ENCODE measurements at places on chromosomes 2 and 18.

DNA sequence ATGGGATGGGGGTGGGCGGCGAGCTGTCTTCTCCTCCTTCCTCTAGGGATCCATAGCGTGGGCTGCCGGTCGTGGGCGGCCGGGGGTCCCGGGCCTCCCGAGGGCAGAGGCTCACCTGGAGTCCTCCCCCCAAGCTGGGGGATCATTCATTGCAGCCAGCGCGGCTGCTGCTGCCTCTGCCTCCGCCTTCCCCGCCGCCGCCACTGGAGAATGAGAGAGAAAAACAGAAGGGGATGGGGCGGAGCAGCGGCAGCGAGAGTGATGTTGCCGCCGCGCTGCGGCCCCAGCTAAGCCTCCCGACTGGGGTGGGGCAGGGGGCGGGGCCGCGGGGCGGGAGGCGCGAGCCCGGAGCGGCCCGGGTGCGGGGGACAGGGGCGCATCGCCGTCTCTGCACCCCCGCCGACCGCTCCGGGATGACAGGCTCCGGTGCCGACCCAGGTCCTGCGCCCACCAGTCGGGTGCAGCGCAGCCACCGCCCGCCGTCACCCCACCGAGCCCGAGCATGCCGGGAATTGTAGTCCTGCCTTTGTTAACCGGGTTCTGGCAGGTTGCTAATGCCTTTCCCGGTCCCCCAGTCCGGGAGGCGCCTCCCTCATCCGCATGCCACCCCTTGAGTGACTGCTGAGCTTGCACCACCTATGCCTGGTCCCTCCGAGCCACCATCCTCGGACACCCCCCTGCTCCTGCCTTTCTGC is at the start of gene KIF3C:
Gene KIF3C (minus strand): TSS at position 225 of the 695 bp plus-strand sequence. CDS start 580 bp downstream, outside the sequence.
- peak; percentile 61 for DNase-seq

- DNase-seq: no peak
Observed at GRCh38 chr2:96564563-96564962, 28.0 kb downstream of the ARID5A start.

DNA sequence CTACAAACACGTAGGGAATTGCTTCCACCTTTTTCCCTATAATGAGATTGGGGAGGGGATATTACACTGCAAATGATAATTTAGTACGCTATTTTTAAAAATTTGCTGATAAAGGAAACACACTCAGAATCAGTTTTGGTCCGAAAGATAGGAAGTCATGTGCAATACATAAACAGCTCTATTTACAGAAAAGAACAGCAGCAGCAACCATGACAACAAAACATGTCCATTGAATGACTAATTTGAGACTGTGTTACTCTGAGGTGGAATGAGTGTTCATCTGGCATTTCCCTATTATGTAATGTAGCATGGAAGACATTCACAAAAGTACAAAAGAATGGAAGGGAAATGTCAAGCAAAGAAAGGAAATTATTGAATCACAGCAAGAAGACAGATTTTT is 337.2 kb downstream of the NBAS start:
- DNase-seq: no peak

DNA sequence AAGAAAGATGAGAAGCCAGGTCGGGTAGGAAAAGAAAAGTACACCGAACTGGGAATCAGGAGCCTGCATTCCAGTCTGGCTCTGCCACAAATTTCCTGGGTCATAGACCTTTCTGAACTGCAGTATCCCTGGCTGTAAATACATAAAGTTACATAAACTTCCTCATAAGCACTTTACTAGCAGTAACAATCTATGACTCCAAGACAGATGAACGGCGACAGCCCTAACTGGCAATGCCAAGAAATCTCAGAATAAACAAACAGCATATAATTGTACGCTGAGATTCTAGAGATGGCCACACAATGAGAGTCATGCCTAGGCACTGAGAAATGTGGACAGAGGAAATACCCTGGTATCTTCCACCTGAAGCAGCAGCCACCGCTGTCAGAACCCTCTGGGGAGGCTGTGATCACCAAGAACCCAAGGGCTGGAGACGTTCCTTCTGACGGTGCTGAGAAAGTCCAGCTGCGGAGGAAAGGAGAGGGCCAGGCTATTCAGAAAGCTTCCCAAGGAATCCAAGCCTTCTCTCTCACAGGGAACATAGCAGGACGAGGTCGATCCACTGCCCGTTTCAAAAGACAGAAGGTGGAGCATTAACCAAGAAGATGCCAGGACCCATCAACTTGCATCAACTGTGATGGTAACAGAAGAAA is 89.3 kb upstream of the SLC66A3 start:
- DNase-seq: no peak

DNA sequence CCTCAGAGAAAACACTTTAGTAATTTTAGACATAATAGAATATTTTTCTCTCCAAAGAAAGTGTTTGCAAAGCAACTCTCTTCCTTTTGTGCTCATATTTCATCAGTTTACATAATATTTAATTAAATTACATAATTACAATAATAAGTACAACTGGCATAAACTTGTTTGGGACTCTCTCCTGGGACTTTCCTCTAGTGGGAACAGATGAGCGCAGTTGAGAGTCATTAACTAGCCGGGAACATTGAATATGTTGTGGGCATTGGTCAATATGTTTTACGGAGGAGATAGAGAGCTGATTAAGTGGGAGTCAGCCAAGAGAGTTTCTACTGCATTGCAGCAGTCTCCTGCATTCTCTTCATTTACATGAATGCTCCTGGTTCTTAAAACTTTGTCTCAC is 607.7 kb downstream of the ARHGAP15 start:
- no peak for DNase-seq

DNA sequence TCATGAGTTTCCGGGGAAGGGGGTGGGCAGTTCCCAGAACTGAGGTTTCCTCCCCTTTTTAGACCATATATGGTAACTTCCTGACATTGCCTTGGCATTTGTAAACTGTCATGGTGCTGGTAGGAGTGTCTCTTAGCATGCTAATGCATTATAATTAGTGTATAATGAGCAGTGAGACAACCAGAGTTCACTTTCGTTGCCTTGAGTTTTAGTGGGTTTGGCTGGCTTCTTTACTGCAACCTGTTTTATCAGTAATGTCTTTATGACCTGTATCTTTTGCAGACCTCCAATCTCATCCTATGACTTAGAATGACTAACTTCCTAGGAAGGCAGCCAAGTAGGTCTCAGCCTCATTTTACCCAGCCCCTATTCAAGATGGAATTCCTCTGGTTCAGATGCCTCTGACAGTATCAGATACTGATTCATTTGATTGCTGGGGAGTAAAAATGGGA is 447.3 kb downstream of the XIRP2 start:
- no peak for DNase-seq

GRCh38 chr2:237674731-237675276 is 47.4 kb downstream of the LRRFIP1 start:
- peak; percentile 88 for DNase-seq

DNA sequence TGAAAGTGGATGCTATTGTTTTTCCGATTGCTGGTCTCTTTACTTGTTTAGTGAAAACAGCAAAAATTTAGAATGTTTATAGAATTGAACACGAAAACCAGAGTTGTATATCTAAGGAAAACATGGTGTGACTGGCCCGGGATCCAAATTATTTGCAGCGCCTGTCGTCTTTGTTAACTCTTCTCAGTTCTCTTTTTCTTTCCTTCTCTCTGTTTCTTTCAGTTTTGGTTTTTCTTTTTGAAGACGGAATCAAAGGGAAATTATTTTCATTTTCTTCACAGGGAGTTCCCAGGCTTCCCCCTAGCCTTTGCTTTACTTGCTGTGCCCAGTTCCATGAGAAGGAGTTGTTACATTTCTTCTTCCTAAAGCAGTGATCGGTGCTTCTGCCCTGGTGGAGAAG is 76.0 kb downstream of the AGAP1 start:
- DNase-seq: no peak

All from naive thymus-derived CD4-positive, alpha-beta T cell (primary cell).